ENCODE measurements at places on chromosomes 4 and X. TPM values are rescaled to one million over a fixed set of nuclear protein-coding genes. Genes with fewer than 3 reads are reported as not detected.

Gene FRMD7
- total RNA-seq: 0.46 TPM

Gene GPRASP2
- 125 TPM for total RNA-seq

Gene VEGFC
- 3.5 TPM for total RNA-seq

Gene S100G
- total RNA-seq: not detected

Gene PSAPL1
- not detected for total RNA-seq

Gene HSFX2
- 1.4 TPM for total RNA-seq

Gene FAM9B
- total RNA-seq: not detected

Gene MAGEC1
- not detected for total RNA-seq

Gene TBC1D8B
- 0.92 TPM for total RNA-seq

Gene PF4V1
- 1.6 TPM for total RNA-seq

Gene P2RY8
- total RNA-seq: under 0.01 TPM

Gene SSX4
- total RNA-seq: not detected

Gene AMTN
- total RNA-seq: not detected

Gene MAGEB4
- total RNA-seq: not detected

Gene GABRB1
- 120 TPM for total RNA-seq

Gene TMEM156
- 0.46 TPM for total RNA-seq

Gene HMX1
- 0.46 TPM for total RNA-seq

Gene TGIF2LX
- not detected for total RNA-seq

Gene C4orf51
- total RNA-seq: not detected

Gene TMEM154
- total RNA-seq: 0.69 TPM

Gene ALB
- 0.46 TPM for total RNA-seq

Gene GPC4
- total RNA-seq: 2.8 TPM

Gene NFXL1
- total RNA-seq: 21.9 TPM

Gene PRSS12
- 21.7 TPM for total RNA-seq

Gene SERPINA7
- not detected for total RNA-seq

Gene TRIM60
- total RNA-seq: not detected

Gene CENPVL2
- 6.7 TPM for total RNA-seq

Gene USP26
- not detected for total RNA-seq

Gene GAGE2A
- total RNA-seq: not detected

Gene VCX2
- total RNA-seq: not detected

Gene JADE3
- 9.5 TPM for total RNA-seq

Gene MAGEE1
- total RNA-seq: 27.5 TPM

Gene ARMCX2
- 67.6 TPM for total RNA-seq

Gene CT45A1
- total RNA-seq: not detected

Gene GAGE12F
- not detected for total RNA-seq

Gene CENPVL3
- total RNA-seq: 10.4 TPM

Gene LRRC66
- 0.46 TPM for total RNA-seq

Gene NPNT
- total RNA-seq: 31.6 TPM

Gene SLITRK4
- 59.3 TPM for total RNA-seq

Gene CT45A8
- not detected for total RNA-seq

Gene SH2D1A
- not detected for total RNA-seq

Gene PIR
- total RNA-seq: 6.2 TPM

Gene NDST4
- total RNA-seq: 17.3 TPM

Gene EMCN
- 3.7 TPM for total RNA-seq

Gene LUZP4
- total RNA-seq: not detected

Gene SPANXN3
- total RNA-seq: not detected

Gene ESX1
- total RNA-seq: not detected

Gene LONRF3
- total RNA-seq: 3.7 TPM

Gene XAGE2
- not detected for total RNA-seq

Gene ASB9
- 1.2 TPM for total RNA-seq

Gene SPIN3
- total RNA-seq: 34.1 TPM

Gene NDNF
- total RNA-seq: 11.8 TPM

Gene AMOT
- total RNA-seq: 19.1 TPM

Gene PCDH18
- total RNA-seq: 34.4 TPM

Gene TAF7L
- total RNA-seq: 0.46 TPM

Gene DNAAF6
- total RNA-seq: 0.92 TPM

Gene TSPAN5
- 45.4 TPM for total RNA-seq

Gene SATL1
- 2.5 TPM for total RNA-seq

Gene CT45A2
- not detected for total RNA-seq
